Left colon (tissue), 2 donors: ENCODE measurements at places on chromosomes 3 and 15.
A peak's percentile ranks its signal among the peaks of the same experiment; 100 is the strongest.

GRCh38 chr3:111607240-111607920 lies 12.2 kb upstream of the ZBED2 start:
- no peak for DNase-seq

DNA sequence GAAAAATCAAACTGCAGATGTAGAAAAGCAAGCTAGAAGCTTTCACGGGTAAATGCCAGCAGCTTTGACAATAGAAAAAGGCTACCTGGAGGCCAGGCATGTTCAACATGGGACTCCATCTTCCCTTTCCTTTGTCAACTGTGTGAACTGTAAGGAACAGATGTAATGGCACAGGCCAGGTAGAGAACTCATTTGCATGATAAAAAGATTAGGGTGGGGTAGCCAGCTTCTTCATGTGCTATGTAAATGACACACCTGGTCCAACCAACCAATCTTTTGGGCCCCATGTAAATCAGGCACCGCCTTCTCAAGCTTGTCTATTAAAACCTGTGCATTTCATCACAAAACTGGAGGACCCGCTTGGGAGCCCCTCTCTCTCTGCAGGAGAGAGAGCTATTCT lies 686.5 kb upstream of the GOLIM4 start:
- no peak for DNase-seq

DNA sequence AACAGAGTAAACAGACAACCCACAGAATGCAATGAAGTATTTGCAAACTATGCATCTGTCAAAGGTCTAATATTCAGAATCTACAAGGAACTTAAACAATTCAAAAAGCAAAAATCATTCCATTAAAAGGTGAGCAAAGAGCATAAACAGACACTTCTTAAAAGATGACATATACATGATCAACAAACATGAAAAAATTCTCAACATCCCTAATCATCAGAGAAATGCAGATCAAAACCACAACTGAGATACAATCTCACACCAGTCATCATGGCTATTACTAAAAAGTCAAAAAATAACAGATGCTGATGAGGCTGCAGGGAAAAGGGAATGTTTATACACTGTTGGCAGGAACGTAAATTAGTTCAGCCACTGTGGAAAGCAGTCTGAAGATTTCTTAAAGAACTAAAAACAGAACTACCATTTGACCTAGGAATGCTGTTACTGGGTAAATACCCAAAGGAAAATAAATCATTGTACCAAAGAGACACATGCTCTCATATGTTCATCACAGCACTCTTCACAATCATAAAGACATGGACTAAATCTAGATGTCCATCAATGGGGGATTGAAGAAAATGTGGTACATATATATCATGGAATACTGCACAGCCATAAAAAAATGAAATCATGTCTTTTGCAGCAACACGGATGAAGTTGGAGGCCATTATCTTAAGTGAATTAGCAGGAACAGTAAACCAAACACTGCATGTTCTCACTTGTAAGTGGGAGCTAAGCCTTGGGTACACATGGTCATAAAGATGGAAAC lies 393.3 kb upstream of the CBLB start:
- no peak for DNase-seq

GRCh38 chr3:79405183-79405582 lies 362.6 kb downstream of the ROBO1 start:
- DNase-seq: no peak

GRCh38 chr3:179829401-179829800 lies 176.6 kb downstream of the USP13 start:
- no peak for DNase-seq

GRCh38 chr3:115099986-115100571 lies 47.0 kb downstream of the ZBTB20 start:
- peak; percentile 11 for DNase-seq

DNA sequence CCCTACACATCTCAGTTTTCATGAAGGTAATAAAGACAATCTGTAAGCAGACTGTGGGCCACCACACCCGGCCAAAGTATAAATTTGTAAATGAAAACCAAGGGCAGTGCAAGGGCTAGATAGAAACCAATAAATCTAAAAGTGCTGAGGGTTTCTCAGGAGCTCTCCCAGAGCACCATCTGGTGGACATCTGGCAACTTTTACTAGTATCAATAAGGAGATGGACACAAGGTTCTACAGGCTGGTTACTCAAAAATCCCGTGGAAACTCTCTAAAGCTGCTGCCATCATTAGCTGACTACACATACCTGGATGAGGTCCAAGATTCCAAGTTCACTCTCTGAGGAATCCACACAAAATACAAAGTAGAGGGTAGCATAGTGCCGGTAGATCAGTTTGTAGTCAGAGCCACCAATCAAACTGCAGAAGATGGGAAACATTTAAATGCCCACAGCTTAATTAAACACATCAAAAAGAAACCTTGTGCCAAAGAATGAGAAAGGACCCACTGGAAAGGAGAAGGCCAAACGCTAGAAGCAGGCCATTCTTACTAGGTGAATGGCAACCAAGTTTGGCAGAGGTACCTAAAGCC lies 5.5 kb downstream of the AP3S2 start:
- DNase-seq: peak; percentile 48

DNA sequence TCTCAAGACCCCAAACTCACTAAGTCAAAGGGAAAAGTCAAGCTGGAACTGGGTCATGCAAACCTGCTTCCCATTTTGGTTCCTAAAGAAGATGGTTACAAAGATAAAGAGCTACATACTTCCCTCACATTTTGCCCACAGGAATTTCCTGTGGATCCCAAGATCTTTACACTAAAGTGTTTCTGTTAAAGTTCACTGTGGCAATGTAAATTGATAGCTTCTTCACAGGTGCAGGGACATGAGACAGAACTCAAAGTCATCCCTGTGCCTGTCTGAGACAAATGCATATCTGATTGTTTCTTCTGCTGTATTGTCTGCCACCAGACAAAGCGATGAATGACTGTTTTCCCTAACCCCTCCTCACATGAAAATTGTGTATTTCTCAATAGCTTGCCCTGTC lies 567.8 kb downstream of the ZIC1 start:
- no peak for DNase-seq

GRCh38 chr3:178103140-178103539 lies 433.1 kb upstream of the KCNMB2 start:
- no peak for DNase-seq

DNA sequence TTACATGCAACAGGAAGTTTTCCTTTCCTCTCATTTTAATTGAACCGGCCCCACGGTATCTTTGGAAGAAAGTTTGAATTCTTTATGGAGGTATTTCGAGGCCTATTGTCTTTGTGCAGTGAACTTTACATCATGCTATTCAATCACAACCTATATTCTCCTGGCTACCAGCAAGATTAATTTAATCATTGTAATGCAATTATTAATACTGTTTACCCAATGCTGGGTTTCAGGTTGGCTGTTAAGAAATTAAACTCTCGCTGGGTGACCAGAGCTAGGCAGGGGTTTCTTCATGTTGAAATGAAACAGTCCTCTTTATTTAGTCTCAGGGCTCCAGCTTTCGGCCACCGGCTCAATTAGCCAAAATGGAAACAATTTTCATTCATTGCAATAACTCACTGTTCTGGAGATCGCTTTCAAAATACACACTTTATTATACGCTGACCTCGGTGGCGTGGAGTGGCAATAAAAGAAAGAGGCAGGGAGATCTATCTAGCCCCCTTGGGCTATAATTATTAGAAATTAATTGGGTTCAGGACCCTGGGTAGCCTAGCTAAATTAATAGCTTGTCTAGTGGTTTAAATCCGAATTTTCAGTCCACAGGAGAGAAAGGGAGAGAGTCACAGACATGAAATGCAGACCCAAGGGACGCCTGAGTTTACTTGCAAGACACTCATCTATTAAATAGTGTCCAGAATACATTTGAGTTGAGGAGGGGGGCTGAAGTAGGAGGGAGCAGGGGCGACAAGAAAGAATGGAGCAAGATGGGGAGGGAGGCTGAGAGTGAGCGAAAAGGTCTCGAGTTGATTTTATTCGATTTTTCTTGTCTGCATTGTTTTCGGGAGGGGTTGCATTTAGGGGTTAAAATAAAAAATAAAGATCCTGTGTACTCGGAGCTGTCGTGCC lies 3.9 kb upstream of the MECOM start:
- DNase-seq: no peak

GRCh38 chr3:135133905-135134683 lies 339.0 kb downstream of the EPHB1 start:
- DNase-seq: no peak

- DNase-seq: no peak
These were observed 50.9 kb upstream of the CFAP161 start for GRCh38 chr15:81083201-81083600.

DNA sequence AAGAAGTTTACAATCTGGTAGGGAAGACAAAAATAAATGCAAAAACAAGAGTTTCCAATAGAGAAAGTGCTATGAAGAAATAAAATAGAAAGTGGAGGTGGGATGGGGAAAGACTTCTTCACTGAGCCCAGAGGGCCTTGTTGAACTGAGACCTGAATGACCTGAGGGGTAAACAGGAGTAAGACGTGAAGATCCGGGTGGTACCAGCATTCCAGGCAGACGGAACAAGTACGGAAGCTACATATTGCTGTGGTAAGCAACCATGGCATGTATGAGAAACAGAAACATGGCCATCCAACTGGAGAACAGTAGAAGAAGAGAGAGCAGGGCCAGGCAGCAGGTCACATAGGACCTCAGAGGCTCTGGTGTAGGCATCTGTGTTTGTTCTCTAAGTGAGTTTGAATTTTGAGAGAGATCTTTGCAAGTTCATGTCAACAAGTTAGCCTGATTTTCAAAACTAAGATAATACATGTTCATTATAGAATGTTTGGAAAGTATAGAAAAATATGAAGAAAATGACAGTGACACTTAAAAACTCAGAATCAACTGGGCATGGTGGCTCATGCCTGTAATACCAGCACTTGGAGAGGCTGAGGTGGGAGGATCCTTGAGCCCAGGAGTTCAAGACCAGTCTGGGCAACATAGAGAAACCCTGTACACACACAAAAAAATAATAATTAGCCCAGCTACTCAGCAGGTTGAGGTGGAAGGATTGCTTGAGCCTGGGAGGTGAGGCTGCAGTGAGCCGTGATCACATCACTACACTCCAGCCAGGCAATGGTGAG lies 64.3 kb downstream of the SLC49A4 start:
- DNase-seq: no peak

- no peak for DNase-seq
These were observed 32.5 kb downstream of the NR2F2 start for GRCh38 chr15:96362755-96363651.

GRCh38 chr3:196287090-196287439 lies 461 bp downstream of the PCYT1A start:
- DNase-seq: no peak

DNA sequence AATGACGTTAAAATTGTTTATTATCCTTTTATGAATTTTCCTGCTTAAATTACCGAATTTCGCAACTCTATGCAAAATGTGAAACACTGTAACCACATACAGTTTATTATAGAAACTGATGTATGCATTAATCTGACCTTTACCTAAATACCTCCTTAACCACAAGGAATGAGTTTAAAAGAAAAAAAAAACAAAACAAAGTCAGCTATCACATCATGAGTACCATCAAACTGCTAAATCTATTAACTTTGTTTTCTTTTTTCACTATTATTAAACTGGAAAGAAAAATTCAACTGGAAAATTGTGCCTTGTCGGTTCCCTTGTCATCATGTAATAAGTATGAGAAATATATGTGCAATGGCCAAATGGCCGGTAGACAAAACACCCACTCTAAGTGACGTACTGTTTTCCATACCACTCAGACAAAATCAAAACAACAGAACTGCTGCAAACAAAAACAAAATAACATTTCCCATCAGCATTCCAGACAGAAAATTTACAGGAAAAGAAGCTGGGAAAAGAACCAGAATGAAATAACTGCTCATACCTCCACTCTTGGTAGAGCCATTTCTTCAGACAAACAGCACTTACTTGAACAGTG lies 415.3 kb downstream of the FOXP1 start:
- no peak for DNase-seq

DNA sequence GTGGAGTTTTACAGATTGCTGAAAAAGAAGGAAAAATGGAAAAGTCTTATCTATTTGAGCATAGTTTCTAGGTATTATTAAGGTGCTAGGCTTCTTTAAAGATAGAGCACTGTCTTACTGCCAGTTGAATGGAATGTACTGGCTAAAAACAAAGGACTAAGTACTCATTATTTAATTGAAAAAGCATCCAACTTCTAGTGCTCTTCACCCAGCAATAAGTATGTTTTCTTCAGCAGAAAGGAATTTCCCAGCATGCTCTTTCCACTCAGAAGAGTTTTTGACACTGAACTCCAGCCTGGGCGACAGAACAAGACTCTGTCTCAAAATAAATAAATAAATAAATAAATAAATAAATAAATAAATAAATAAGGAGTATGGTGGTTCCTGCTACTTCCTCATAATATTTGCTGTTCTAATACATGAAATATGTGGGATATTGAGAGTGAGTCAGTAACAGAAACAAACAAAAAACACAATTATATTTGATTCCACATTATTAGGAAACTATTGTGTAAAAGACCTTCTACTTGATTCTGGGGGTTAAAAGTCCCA lies 70.6 kb downstream of the ATP13A4 start:
- no peak for DNase-seq

GRCh38 chr3:65883613-65884012 lies 155.1 kb downstream of the MAGI1 start:
- DNase-seq: no peak

GRCh38 chr15:68372291-68372811 lies 59.6 kb downstream of the ITGA11 start:
- DNase-seq: no peak

DNA sequence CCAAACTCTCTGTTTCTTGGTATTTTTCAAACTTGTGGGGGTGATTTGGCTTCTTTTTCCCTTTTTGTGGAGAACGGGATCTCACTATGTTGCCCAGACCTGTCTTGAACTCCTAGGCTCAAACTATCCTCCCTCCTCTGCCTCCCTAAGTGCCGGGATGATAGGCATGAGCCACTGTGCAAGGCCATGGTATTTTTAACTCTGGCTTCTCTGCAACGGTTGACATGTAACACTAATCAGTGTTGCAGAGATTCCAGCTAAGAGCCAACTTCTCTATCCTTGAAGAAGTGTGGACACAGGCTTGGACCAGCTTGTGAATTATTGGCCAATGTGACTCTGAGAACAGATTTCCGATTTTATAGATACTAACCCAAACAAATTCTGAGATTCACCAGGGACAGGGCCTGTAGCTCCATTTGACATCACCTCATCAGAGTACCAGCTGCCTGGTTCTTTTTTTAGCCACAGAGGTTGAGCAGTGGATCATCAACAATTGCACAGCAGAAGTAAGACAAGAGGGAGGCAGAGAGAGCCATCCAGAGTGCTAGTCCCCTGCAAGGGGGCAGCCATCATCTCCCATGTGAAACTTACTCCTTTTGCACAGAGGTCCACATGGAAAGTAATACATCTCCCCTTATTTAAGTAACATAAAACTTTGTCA lies 98.1 kb upstream of the SYNPR start:
- no peak for DNase-seq

GRCh38 chr15:31338879-31339557 lies 12.4 kb downstream of the KLF13 start:
- DNase-seq: peak; percentile 48

DNA sequence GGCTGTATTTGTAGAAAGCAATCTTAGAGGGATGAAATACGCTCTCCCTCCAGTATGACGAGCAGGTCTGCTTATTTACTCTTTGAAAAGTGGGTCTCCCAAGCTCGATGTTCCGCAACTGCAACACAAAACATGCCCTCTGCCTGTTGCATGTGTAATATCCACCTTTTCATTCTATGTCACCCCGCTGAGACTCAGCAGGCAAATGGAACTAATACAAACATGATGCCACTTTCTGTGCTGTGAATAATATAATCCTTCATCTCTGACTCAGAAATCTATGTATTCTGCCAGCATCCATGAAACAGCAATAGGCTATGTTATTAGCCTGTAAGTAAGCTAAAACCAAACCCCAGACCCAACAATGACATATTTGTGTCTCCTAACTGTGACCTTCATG lies 200.8 kb upstream of the TMCO5A start:
- no peak for DNase-seq

GRCh38 chr3:172877011-172877410 lies 126.5 kb downstream of the ECT2 start:
- DNase-seq: no peak
